Smooth muscle cell of bladder (primary cell): ENCODE measurements at places on chromosomes 2 and 18. TPM values are rescaled to one million over a fixed set of nuclear protein-coding genes. Genes with fewer than 3 reads are reported as not detected.

TNFAIP6 gene
- 104 and 350 TPM in 2 replicates for total RNA-seq

G6PC2 gene
- total RNA-seq, result not detected in 2 replicates

CXCR4 gene
- 0.92 TPM in 1 of 2 replicates, not detected in the other for total RNA-seq

CFAP65 gene
- not detected in 2 replicates for total RNA-seq

PPP1R1C gene
- total RNA-seq, result 1.00 TPM in 1 of 2 replicates, not detected in the other

TACR1 gene
- total RNA-seq, result under 0.01 TPM in 2 replicates

CEP68 gene
- total RNA-seq, result 6.3 and 7.1 TPM in 2 replicates
